ENCODE measurements at places on chromosomes 1 and 21.

DNA sequence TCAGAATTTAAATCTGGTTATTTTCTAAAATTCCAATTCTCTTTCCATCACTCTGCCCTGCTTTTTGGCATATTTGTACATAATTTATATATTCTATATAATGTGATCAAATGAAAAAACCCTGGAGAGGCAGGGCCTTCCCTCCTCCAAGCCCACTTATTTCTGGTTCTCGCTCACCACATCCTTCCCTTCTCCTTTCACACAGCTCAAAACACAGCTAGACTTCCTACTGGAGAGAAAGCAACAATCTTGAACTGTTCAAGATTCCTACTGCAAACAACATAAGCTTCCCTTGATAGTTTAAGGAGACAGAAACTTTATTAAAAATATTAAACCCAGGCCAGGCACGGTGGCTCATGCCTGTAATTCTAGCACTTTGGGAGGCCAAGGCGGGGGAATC, 7.6 kb upstream of the AIM2 start:
- no peak for DNase-seq

- DNase-seq = no peak
Observed at GRCh38 chr21:46667741-46668380, 32.4 kb downstream of the PRMT2 start.

DNA sequence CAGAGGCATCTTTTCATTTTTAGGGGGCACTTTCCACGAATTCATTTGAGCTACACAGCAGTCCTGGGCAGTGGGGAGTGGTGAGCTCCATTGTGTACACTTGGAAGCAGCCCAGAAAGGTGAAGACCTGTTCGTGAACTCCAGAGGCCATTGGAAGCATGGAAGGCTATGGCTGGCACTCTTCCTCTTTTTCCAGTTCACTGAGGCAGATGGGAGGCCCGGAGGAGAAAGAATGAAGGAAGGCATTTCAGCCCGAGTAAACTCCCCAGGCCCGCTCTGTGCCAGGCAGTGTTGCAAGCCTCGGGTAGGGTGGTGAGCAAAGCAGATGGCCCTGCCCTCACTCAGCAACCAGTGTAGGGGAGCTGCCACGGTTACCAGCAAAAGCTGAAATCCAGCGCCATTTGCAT, 673 bp upstream of the DHCR24 start:
- no peak for DNase-seq

- no peak for DNase-seq
Observed at GRCh38 chr1:70043804-70044203, 161.6 kb downstream of the LRRC40 start.

GRCh38 chr1:194338241-194338948, 1152.0 kb upstream of the B3GALT2 start:
- DNase-seq = no peak

DNA sequence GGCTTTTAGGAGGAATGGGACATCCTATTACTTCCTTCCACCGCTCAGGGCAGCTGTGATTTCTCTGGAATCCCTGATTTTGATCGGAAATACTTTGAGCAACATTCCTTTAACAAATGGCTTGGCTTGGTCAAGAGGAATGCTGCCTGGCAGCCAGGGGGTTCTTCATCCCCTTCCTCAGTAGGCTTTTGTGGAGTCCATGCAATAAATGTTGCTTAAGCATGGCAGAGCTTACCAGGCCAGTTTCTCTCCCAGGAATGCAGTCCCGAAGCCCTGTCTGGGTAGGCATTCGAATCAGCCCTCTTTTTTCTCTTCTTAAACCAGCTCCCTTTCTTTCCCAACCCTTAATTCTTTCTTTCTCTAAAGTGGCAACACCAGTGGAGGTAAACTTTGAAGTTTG, 177.1 kb upstream of the KIAA0040 start:
- DNase-seq = no peak

- peak; percentile 59 for DNase-seq
Observed at GRCh38 chr1:207017615-207018559, 14.7 kb downstream of the C1orf116 start.

DNA sequence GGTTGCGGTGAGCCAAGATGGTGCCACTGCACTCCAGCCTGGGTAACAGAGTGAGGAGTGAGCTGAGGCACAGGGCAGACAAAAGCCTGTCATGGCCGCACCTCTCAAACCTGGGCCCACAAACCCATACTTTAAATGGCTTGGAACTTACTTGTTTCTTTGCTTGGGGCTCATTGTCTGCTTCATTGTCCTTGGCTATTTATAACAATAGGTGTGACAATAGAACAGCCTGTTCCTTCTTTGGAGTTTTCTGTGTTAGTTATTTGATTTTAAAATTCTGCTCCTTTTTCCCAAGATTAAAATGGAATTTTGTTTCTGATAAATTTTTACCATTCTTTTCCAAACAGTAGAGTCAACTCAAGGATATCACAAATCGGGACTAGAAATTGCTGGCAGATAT, 94.7 kb downstream of the PBX1 start:
- DNase-seq = no peak

DNA sequence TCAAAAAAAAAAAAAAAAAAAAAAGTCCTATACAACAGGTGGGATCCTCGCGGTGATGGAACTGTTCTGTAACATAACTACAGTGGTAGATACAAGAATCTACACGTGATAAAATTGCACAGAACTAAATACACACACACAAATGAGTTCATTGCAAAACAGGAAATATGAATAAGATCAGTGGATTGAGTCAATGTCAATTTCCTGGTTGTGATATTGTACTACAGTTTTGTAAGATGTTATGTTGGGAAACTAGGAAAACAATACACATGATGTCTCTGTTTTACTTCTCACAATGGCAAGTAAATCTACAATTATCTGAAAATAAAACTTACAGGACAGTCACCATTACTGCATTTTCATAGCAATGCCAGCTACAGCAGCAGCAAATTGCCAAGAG, 59.8 kb downstream of the ITGB3BP start:
- no peak for DNase-seq

- no peak for DNase-seq
Observed at GRCh38 chr1:245396615-245397014, 241.8 kb downstream of the KIF26B start.

DNA sequence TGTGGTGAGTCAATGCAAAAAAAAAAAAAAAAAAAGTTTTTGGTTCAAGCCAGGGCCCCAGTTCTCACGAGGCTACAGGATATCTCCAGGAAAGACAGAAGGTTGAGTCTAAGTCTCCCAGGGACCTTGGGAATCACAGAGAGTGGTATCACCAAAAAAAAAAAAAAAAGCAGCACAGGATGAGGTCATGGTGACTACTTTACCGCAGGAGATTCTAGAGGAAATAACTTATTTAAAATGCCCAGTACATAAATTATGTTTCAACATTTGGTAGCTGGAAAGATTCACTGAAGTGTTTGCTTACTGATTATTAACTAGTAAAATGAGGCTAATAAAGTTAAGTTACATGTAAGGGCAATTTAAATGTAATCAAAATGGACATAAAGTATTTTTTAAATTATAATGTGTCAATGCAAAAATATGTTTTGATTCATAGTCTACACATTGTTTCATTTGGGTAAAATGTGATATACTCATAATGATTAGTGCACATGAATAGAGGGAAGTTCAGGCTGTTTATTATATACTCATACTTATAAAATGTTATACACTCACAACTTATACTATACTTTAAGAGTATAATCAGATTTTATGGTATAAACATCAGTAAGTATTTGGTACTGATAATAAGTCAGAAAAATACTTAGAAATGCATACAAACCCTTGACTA, 84.1 kb downstream of the PLPPR5 start:
- DNase-seq = no peak

DNA sequence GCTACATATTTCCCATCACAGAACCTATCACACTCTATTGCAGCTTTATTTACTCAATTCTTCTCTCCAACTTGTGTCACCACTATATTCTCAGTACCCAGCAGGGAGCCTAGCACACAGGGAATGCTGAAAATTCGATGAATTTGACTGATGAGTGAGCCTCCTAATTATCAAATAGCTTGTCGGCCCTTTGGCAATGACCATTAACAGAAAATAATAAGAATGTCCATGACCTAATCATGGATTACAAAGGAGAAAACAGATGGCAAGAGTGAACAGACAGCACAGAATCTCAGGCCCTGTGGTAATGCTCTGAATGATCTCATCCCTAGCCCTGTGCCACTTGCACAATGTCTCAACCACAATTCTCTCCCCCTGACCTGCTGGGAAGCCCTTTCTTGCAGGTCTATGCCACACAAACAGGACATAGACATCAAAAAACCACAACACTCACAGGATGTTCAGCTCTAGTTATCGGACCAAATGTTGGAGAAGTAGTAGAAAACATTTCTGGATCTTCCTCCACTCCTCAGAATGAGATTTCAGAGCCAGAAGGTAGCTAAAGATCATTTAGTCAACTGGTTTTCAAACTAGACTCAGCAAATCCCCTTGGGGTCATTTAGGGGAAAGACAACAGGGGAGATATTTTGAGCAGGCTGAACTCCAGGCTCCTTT, 68.4 kb downstream of the LUZP1 start:
- DNase-seq = no peak

GRCh38 chr1:88985692-88986091, 6.7 kb downstream of the KYAT3 start:
- no peak for DNase-seq

DNA sequence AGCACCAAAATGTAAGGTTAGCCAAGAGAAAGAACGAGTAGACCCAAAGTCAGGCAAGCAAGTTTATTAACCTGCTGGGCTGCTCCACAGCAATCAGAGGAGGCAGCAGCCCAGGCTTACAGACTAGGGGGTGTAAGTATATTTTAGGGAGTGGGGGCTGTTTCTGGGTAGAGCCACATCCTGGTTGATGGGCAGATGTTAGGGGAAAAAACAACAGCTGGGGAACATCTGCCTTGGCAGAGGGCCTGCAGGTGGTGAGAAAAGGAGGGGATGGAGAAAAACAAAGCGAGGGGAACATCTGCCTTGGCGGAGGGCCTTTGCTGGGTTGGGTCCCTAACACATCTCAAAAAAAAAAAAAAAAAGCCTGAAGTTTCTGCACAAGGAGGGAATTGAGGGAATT, 9.7 kb upstream of the ZBTB48 start:
- no peak for DNase-seq

- DNase-seq = no peak
Observed at GRCh38 chr1:23567629-23567995, 8.3 kb upstream of the ID3 start.

- no peak for DNase-seq
Observed at GRCh38 chr1:47228644-47229030, 3.4 kb downstream of the TAL1 start.

DNA sequence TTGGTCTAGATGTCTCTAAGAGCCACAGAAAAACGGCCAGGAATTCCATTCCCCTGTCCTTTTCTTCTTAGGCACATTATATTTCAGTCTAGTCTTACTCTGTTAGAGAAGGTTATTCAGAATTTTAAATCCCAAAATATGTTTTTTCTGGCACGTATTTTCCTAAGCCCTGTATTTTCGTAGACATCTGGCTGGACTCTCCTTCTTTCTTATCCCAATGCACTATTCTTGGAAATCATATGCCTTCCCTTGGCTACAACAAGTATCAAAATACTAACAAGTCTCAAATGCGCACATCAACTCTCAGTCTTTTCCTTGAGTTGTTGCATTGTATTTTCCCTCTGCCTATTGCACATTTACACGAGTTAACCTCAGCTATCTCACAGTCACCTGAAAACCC, 96.2 kb downstream of the DPYD start:
- DNase-seq = no peak

DNA sequence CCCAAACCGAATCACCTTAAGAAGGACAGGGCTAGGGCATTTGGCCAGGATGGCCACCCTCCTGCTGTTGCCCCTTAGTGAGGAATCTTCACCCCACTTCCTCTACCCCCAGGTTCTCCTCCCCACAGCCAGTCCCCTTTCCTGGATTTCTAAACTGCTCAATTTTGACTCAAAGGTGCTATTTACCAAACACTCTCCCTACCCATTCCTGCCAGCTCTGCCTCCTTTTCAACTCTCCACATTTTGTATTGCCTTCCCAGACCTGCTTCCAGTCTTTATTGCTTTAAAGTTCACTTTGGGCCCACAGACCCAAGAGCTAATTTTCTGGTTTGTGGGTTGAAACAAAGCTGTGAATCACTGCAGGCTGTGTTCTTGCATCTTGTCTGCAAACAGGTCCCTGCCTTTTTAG, 3.6 kb downstream of the BTG2 start:
- no peak for DNase-seq

- DNase-seq = no peak
Observed at GRCh38 chr1:35708952-35709351, 9.7 kb downstream of the C1orf216 start.

DNA sequence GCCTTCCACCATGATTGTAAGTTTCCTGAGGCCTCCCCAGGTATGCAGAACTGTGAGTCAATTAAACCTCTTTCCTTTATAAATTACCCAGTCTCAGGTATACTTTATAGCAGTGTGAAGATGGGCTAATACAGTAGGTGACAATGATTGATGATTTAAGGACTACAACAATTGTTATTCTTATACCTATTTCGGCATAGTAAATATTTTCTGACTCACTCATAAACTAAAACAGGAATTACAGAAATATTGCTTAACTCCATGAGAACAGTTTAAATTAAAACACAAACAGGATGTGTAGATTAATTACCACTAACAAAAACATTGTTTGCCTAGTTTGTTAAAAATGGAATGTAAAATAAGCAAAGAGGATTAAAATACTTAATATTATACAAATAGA, 839.9 kb downstream of the LTN1 start:
- no peak for DNase-seq

GRCh38 chr1:27149084-27149761, 5.7 kb downstream of the SLC9A1 start:
- DNase-seq = no peak

GRCh38 chr1:116139592-116140134, 28.5 kb downstream of the MAB21L3 start:
- no peak for DNase-seq

DNA sequence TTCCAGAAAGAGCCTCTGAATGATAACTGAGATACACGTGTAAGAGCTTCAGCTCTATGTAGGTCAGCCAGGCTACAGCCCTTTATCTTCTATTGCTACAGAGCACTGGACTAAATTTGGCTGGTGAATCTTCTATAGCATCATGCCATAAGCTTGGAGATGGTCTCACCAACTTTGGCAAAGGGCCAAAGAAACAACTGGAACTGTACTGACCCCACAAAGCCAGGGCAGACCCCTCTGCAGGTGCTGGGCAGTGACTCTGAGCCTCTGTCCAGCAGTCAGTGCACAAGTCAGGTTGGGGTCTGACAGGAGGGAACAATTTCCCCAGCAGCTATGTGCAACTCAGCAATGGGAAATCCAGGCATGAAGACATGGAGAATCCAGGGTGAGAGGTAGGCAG, 57.8 kb upstream of the NFASC start:
- no peak for DNase-seq

GRCh38 chr1:166944186-166944967, 31.0 kb downstream of the ILDR2 start:
- DNase-seq = no peak

DNA sequence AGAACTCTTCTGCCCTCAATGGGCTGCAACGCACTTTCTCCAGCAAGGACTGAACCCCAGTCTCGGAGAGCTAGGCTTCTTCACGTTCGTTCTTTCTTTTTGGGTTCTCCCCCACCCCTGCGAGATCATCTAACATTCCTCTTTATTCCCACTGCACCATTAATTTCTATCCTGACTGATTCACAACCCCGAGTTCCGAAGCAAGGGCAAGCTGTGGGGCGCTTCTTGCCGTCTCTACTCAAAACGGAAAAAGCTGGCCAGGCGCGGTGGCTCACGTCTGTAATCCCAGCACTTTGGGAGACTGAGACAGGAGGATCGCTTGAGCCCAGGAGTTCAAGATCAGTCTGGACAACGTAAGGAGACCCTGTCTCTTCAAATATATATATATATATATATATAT, 37.4 kb upstream of the BTG2 start:
- no peak for DNase-seq

- DNase-seq = no peak
Observed at GRCh38 chr1:67313934-67314671, 6.4 kb downstream of the IL12RB2 start.
